ENCODE measurements at places on chromosomes 2 and 18.
A peak's percentile ranks its signal among the peaks of the same experiment; 100 is the strongest.

DNA sequence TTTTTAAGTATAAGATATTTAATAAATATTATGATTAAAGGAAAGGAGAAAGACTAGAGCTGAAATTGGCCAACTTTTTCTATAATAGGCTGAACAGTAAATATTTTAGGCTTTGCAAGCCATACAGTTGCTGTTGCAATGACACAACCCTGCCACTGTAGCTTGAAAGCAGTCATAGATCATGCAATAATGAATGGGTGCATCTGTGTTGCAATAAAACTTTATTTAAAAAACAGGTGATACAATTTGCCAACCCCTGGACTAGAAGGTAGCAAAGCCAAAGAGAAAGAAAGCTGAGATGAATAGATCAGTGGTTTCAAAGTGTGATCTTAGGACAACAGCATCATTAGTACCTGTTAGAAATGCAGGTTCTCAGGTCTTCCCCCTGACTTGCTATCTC, 219.1 kb downstream of the SETBP1 start:
- no peak for DNase-seq

DNA sequence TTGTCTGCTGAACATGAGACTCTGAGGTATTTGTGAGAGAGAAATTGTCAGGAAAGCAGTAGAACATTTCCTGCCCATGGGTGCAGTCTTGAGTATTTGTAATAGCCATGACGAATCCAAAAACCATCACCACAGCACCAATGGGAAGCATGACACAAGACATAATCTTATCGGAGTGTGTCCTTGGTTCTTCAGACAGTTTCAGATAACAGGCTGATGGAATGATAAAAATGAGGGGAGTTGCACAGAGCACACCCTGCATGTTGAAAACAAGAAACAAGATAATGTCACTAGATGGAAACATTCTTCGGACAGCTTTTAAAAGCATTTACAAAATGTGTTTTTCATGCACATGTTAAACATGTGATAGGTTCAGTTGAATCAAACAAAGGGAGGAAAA, 56.9 kb downstream of the SLC38A11 start:
- no peak for DNase-seq

DNA sequence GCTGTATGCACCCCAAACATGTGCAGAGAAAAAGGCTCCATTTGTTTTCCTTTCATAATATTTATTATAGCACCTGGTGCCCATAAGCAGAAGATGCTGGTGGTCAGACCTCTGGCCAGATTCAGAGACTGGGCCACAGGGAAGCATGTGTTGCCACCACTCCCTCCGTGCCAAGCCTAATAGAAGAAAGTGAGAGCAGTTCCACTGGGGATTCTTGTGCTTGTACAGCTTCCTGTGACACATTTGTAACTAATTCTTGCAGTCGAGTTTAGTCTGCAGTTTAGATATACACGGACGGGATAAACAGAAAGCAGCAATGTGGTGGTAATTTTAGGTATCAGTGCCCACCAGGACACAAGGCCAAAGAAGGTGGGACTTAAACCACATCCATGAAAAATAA, 135.4 kb upstream of the PIEZO2 start:
- no peak for DNase-seq

- no peak for DNase-seq
These were observed 21.5 kb upstream of the SPRED2 start for GRCh38 chr2:65453916-65454315.

GRCh38 chr2:231361701-231362554, 33.6 kb upstream of the B3GNT7 start:
- DNase-seq, result no peak

- no peak for DNase-seq
These were observed 1169.2 kb upstream of the NXPH2 start for GRCh38 chr2:139949242-139949972.

- DNase-seq, result no peak
These were observed 13.8 kb upstream of the DSC3 start for GRCh38 chr18:31056296-31056695.

GRCh38 chr2:39266139-39266805, 22.5 kb upstream of the CDKL4 start:
- peak; percentile 15 for DNase-seq

DNA sequence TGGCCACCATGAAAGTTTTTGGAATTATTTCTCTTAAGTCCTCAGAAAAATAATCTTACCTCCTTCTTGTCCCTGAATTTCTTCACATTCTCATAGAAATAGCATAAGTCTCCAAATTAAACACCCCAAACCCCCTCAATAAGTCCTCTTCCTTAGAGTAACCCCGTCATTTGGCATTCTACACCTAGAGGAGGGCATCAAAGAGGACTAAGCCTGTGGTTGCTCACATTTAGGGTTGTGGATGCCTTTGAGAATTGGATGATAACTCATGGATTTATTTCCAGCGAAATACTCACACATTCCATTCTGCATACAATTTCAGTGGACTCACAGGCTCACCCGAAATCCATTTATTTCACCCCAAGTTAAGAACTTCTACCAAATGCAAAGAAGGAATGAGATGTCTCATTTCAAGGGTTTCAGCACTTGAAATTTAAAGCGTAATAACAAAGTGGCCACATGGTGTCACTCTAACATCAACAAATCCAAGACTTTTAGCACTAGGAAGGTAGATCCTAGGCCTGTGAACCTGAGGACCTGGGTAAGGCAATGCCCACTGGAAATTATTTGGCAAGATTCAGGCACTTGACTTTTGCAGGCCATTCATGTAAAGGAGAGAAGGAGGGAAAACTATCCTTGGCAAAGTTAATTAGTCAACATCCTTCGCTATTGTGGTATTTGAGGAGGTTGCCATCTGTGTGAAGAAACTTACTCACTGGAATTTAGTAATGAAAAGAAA, 24.6 kb downstream of the DYTN start:
- peak; percentile 55 for DNase-seq

- no peak for DNase-seq
These were observed 558.3 kb upstream of the GCFC2 start for GRCh38 chr2:76268902-76269620.

- no peak for DNase-seq
These were observed 236.3 kb upstream of the FSIP2 start for GRCh38 chr2:185502351-185502750.

- no peak for DNase-seq
These were observed 178.4 kb upstream of the FN1 start for GRCh38 chr2:215614296-215614695.

- no peak for DNase-seq
These were observed 3.0 kb downstream of the CTIF start for GRCh38 chr18:48541747-48542400.

DNA sequence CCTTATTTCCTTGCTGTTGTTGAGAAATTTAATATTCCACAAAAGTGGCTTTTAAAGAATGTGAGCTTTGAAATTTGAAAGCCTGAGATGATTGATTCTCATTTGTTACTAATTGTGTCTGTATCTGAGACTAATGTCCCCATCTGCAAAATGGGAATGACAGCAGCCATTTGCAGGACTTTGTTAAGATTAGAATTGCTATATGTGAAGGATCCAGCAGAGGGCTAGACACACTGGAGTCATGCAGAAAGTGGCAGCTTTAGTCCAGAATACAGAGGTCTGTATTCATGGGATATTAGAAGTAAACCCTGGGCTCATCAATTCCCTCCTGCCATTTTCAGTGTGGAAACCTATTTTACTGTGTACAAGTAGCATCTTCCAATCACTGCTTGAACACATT, 296.5 kb upstream of the GYPC start:
- no peak for DNase-seq

DNA sequence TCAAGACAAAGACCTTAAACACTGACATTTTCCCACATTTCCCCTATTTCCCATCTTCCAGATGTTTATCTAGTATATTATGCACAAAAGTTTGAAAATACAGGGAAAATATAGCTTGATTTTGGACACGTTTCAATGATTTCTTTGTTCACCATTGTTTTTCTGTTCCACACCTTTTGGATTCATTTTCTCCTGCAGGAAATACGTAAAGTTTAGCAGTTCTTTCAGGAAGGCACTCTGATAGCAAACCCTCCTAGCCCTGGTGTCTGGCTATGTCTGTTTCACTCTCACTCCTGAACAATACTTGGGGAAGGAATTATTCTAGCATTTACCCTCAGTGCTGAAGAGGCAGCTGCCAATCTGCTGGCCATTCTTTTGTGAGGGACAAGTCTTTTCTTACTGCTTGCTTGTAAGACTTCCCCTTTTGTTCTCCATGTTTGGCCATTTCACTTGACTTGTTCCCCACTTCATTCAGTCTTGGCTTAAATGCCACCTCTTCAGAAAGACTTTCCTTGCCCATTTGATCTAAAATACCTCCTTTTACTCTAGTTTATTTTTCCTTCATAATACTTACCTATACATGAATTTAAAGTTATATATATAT, 195.4 kb downstream of the RNF152 start:
- DNase-seq, result no peak

GRCh38 chr2:223601932-223602666, at the start of gene SCG2:
Gene SCG2, minus strand, starts transcription at chr2:223602361. Its CDS starts 3,079 bp downstream, at chr2:223599282.
- peak; percentile 59 for DNase-seq
